Sciatic nerve (tissue), 2 donors: ENCODE measurements at places on chromosomes 4 and X. TPM values are rescaled to one million over a fixed set of nuclear protein-coding genes. Genes with fewer than 3 reads are reported as not detected.

The SSX2 gene
- not detected for total RNA-seq

The CORIN gene
- 0.36 TPM for total RNA-seq

The MAP3K15 gene
- total RNA-seq, result 0.13 TPM

The MSANTD1 gene
- 1.8 TPM for total RNA-seq

The F8A1 gene
- total RNA-seq, result 24.1 TPM

The CCDC158 gene
- total RNA-seq, result 1.9 TPM

The H2BW2 gene
- not detected for total RNA-seq

The PRRG3 gene
- total RNA-seq, result 64.3 TPM

The DAPP1 gene
- total RNA-seq, result 3.5 TPM

The HHIP gene
- 7.8 TPM for total RNA-seq

The ZCCHC12 gene
- total RNA-seq, result not detected

The SMIM31 gene
- total RNA-seq, result not detected

The HS6ST2 gene
- 0.36 TPM for total RNA-seq

The SPANXA2 gene
- total RNA-seq, result not detected

The SPINK2 gene
- total RNA-seq, result not detected

The MSMO1 gene
- 114 TPM for total RNA-seq

The SLC7A11 gene
- total RNA-seq, result 0.89 TPM

The SHOX gene
- total RNA-seq, result 0.36 TPM

The CXCL9 gene
- total RNA-seq, result 1.6 TPM

The CPE gene
- total RNA-seq, result 109 TPM

The TMSB15C gene
- 2.4 TPM for total RNA-seq

The PSMD10 gene
- total RNA-seq, result 37.2 TPM

The SAGE1 gene
- not detected for total RNA-seq

The TLL1 gene
- total RNA-seq, result 14.3 TPM

The SLBP gene
- total RNA-seq, result 23.2 TPM

The GLOD5 gene
- total RNA-seq, result not detected

The SPACA5B gene
- total RNA-seq, result not detected

The MAGIX gene
- total RNA-seq, result 1.0 TPM

The SLC6A14 gene
- 0.18 TPM for total RNA-seq

The SOWAHB gene
- total RNA-seq, result not detected

The HAUS3 gene
- 15.4 TPM for total RNA-seq

The NMU gene
- not detected for total RNA-seq

The MAGEA4 gene
- total RNA-seq, result not detected

The COX7B2 gene
- total RNA-seq, result not detected

The OCRL gene
- total RNA-seq, result 21.4 TPM

The RAP2C gene
- 23.2 TPM for total RNA-seq

The HSFX2 gene
- 0.71 TPM for total RNA-seq

The NDST3 gene
- 0.89 TPM for total RNA-seq

The ARAF gene
- 60.5 TPM for total RNA-seq

The GATA1 gene
- total RNA-seq, result 0.76 TPM

The TRIM61 gene
- total RNA-seq, result 0.62 TPM

The RTL3 gene
- not detected for total RNA-seq

The CTAG2 gene
- total RNA-seq, result not detected

The APOO gene
- 38.6 TPM for total RNA-seq

The IQCM gene
- not detected for total RNA-seq
